ENCODE measurements at places on chromosomes 2 and 18.

DNA sequence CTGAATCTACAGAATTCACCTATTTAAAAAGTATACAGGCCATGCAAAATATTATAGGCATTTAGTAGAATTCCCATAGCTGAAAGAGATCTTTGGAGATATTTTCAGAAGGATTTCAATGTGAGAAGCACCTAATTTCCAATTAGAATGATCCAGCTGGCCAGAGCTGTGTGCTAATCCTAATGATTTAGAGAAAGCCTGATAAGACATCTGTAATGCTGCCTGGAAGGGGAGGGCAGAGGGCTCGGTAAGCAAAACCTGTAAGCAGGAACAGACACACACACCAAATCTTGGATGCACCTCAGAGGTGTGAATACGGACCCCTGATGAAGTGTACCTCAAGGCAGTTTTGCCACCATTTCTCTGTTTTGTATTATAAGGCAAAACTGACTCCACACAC, 14.0 kb downstream of the SERTAD2 start:
- DNase-seq = no peak

GRCh38 chr2:139142252-139142880, 362.2 kb upstream of the NXPH2 start:
- no peak for DNase-seq

DNA sequence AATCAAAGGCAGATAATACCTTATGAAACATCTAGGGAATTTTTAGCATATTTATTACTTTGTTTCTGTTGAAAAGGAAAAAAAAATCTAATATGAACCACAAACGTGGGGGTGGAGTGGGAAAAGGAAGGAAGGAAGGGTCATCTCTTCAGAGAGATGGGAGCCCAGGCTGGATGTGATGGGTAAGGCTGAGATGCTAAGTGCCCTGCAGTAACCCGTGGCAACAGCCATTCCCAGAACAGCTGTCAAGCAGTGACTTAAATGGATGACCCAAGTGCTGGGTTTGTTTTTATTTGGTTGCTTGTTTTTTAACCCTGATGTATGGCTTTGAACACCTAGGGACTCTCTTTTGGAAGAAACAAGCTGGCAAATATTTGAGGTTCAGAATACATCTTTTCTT, 50.7 kb upstream of the KLF7 start:
- no peak for DNase-seq

- DNase-seq = no peak
Observed at GRCh38 chr2:101574622-101575021, 99.7 kb upstream of the RFX8 start.

DNA sequence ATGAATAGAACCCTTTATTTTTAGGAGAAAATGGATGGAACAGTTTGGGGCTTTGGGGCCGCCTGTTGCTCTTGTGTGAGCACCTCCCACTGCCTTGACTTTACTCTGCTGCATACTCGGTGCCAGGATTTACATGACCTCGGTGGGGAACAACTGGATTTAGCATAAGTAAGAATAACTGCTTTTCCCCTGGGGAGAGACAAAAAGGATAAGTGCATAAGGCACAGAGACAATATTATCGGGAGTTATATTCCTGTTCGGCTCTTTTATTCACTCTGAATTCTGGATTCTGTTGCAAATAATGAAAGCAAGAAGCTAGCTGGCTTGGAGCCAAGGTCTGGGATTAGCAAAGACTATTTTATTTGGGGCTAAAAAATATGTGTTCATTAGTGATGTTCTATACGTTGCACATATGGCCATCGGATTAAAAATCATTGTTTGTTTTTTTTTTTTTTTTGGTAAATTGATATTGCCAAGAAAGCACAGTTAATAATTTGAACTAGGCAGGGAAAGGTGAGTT, 69.8 kb downstream of the CYBRD1 start:
- DNase-seq = no peak

GRCh38 chr2:44135771-44136170, 32.9 kb upstream of the PPM1B start:
- DNase-seq = no peak

- DNase-seq = no peak
Observed at GRCh38 chr2:225090746-225091145, 48.5 kb upstream of the DOCK10 start.

DNA sequence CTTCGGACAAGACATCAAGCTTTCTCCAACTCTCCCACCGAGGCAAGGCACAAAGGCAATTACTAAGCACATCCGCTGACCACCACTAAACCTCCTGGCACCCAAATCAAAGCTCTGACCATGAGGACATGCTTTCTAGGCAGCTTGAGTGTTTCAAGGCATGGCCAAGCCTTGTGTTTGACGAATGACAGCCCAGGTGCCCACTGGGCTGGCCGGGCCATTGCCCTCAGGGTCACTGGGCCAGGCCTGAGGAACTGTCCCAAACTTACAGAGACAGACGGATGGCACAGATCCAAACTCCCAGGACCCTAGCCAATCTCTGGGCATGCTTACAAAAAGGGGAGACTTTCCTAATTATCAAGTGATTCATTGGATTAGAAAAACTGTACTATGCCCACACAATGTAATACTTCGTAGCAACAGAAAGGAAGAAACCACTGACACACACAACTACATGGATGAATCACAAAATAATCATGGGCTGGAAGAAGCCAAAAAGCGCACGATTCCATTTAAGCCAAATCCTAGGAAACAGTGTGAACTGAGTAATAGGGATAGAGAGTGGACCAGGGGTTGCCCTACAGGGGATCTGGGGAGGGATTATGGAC, 20.2 kb downstream of the CRACDL start:
- no peak for DNase-seq

DNA sequence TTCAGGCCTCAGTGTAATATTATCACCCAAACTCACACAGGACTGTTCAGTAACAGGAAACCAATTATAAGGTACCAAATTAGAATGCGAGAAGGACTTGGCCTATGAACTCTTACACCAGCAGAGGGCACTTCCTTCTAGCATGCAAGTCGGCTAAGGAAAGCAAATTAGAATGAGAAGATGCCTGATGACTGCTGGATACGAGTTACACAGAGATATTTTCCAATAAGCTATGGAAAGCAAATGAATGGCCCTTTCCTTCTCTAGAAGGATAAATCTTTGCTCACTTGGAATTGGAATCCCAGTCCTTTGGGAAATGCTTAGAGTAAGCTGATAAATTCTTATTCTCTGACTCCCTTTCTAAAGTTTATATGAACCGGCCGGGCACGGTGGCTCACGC, 109.8 kb downstream of the AP1S3 start:
- no peak for DNase-seq

- DNase-seq = no peak
Observed at GRCh38 chr2:178452334-178452733, 1.2 kb downstream of the PJVK start.

DNA sequence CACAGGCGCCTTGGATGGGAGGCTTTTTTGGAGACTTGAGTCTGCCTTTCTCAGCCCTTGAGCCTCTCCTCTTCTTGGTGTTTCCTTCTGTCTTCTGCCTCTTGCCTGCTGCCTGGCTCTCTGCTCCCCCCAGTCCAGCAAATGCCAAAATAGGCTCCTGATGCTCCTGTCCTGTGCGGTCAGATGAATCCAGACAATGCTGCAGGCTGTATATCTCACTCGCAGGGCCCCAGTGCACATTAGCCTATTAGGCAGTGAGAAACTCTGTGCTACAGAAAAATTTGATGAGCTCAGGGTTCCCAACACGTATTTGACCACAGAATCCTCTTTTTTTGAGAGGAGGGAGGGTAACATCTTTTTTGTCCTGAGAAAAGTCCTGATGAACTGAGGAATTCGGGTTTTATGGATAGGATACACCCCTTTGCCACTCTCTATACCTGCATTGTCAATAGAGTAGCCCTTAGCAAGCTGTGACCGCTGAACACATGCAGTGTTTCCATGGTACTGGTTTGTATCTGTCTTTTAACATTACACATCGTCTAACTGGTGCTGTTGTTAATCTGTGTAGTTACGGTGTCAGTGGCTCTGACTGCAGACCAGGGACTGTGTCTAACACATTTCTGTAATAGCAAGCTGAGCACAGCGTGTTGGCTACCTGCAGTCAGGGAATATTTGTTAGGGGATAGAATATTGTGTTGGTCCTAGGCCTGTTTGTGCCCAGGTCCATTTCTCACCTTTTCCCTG, 50.8 kb downstream of the FAM228A start:
- DNase-seq = no peak

Measured in GOT3 (cell line).